ENCODE measurements at places on chromosomes 1 and 21.

DNA sequence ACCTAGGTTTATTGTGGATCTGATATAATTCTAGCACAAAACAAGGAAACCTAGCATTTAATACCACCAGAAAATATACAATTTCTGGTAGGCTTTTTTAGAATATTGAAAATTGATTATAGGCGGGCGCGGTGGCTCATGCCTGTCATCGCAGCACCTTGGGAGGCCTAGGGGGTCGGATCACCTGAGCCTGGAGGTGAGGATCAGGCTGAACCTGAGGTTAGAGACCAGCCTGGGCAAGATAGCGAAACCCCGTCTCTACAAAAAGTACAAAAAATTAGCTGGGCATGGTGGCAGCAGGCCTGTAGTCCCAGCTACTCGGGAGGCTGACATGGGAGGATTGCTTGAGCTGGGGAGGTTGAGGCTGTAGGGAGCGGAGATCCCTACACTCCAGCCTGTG lies 948 bp upstream of the COP1 start:
- no peak for DNase-seq

GRCh38 chr1:3468236-3469103 lies 14.0 kb downstream of the ARHGEF16 start:
- DNase-seq = no peak

DNA sequence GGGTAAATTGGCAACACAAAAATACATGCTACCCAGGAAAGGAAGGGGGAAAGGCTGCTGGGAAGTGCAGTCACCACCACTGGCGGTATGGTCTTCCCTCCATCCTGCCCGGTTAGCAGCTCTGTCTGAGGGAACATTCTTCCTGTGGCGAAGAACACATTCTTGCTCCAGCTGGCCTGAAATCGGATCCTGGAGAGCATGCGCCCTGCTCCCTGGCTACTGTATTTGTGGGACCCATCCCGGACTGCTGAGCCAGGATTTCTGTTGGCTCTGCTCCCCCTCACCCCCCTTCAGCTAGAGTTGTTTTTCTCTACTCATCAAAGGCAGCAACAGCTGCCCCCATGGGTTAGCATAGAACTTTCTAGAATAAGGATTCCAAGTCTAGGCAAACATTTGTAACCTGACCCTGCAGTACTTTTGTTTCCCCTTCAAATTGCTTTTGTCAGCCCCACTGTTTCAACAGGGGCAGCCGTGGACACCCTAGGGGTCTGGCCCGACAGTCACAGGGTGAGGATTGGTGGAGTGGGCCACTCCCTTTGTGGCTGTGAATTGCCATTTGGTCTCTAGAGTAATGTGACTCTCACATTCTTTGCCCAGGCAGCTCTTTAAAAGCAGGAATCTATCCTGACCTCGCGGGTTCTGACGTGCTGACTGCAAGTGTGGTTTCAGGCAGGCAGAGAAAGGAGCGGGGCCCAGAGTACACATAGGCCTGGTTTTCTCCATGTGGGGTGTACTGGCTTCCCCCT lies 157.7 kb downstream of the TOMM20 start:
- no peak for DNase-seq

DNA sequence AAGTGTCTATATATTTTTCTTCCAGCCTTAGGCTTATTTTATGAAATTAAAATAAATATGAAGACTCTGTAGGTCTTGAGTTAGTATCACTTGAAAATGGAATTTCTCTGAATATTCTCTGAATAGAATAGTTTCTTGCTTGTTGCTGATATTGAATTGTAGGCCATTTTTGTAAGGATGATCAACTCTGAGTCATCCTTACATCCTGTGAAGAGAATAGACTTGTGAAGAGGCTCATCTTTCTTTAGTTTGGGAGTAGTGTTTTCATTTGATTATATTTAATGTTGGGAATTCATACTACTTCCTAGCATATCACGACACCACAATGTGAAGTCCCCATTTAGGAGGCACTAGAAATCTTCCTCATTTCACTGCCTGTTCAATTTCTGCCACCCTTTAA lies 27.5 kb upstream of the CD1D start:
- DNase-seq = no peak

- DNase-seq = no peak
Observed at GRCh38 chr1:205598841-205599668, 32.8 kb downstream of the ELK4 start.

Data from stimulated activated CD4-positive, alpha-beta T cell treated with anti-CD3 and anti-CD28 coated beads, TNF-alpha, amount 100 ng/mL, for 1 hour (primary cell).